Ammon's horn (tissue), 1 donor: ENCODE measurements at places on chromosomes 5 and 9.

DNA sequence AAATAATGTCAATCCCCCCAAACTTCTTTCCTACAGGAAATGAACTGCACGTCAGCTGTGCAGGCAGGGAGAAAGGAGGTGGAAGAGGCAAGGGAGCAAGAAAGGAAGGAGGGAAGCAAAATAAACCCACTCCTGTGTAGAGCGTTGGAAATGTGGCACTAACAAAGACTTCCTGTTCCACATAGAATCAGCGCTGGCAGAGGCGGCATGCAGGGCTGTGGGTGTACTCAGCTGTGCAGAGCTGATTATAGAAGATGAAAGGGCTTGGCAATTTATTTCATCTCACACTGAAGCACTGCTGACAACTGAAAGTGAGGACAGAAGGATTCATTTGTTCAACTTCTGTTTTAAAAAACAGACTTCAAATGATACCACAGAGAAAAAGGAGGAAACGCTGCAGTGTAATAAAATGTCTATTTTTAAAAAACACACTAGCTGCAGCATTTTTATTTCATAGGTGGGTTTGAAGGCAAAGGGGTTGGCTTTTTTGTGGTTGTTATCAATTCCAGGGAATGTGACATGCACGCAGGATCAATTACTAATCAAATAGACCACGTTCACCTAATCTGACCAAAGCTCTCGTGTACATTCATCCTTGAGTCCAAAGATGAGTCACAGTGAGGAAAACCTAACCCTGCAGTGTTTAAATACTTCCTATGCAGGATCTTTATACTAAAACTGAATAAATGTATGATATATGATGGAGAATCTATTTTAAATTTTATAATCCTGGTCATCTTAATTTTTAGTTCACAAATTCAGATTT, 583.5 kb downstream of the ZNF608 start:
- DNase-seq = peak; percentile 94

DNA sequence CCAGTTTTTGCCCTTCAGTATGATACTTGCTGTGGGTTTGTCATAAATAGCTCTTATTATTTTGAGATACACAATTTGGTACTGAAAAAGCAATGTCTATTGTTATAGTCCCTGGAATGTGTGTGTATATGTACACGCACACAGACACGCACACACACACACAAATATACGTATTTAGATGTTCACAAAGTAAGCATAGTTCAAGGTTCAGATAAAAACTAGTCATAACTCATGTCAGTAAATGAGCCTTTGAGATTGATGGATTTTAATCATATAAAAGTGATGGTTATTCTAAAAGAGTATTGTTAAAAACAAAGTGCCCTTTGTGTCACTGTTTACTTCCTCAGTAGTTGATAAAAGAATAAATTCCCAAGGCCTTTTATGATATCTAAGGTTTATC, 147.3 kb downstream of the PARP8 start:
- DNase-seq = no peak

DNA sequence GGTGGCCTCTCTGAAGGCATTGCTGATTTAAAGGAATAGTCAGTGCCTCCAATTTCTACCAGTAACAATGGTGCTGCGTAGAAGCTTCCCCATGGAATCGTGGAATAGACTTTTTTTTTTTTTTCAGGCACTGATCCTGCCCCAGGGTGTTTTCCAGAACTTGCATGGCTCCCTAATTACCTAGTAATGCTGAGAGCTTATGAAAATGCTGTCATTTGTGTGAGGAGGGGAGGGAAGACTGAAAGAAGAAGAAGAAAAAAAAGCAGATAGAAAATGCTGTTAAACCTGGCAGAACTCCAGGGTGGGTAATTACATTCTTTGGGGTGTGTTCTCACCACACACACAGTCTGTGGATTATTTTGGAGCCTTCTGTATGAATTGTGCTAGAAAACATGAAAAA, 4.8 kb upstream of the GRIA1 start:
- no peak for DNase-seq

GRCh38 chr9:11701706-11702105, 991.5 kb upstream of the TYRP1 start:
- peak; percentile 22 for DNase-seq

DNA sequence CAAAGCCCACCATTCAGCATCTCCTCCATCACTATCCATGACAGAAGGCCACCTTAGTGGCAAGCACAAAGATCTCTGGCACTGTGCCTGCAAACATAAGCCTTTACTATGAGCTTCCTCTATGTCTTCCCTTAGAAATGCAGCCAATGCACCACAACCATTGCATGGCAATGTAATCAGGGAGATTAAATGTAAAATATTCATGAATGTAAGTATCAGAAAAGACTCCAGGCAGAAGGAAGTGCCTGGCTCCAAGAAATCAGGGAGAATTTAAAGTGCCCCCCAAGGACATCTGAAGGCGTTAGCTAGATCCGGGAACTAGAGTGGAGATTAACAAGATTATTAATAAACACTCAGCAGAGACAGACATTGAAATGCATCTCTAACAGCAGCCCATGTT, 32.5 kb upstream of the MYORG start:
- no peak for DNase-seq

DNA sequence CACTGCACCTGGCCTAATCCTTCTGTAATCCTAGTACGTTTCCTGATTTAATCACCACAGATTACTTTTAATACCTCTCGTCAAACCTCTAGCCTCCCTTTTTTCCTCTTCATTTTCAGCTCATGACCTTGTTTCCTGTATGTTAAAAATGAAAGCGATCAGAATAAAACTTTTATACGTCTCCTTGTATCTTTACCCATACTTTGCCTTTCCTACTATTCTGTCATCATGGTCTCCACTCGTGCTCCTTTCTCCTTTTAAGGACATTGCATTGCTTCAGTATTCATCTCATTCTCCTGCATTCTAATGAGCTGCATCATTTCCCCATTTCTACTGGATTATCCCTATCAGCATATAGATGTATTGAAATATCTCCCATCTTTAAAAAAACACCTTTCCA, 8.5 kb downstream of the CDC42SE2 start:
- no peak for DNase-seq

GRCh38 chr9:110399983-110400382, 62.3 kb upstream of the TXNDC8 start:
- DNase-seq = no peak

DNA sequence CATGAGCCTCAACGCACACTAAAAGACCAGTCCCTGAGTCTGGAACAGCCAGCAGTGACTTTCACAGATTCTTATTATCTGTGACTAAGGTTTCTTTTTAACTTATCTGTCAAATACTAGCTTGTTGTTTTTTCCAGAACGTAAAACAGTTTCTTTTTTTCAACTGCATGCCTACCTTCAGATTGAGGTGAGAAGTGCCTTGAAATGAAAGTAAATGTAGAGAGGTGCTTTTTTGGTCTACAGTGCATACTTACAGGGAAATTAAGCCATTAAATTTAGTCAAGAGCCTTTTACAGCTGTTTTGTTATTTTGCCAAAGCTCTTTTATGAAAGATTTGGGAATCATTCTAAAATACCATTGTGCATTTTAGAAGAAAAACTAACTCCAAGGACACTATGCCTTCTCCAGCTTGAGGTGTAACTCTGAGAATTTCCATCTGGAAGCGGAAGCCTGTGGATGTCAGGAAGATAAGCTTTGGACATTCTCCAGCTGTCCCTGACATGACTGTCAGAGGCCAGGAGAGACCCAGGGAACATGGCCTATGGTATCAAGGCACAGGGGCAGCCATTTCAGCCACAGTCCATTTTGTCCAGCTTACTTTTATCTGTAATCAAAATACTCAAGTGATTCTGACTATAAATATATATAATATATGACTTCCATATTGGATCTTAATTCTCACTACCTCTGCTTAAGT, 230.3 kb downstream of the GLIS3 start:
- no peak for DNase-seq

DNA sequence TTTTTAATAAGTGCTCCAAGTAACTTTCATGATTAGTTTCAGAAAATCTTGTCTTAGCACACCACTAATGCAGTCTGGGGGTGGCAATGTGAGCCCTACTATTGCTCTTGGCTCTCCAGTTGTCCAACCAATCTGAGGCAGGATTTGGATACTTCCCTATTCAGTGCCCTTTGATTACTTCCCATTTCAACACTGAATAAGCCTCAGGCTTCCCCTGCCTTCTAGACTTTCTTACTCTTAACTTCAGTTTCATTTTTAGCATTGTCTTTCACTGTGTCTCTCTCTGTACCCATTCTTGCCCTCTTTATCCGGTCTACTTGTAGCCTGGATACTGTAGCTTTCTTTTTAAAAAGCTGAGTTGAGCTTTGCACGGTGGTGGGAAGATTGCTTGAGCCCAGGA, 186.1 kb downstream of the C9orf152 start:
- peak; percentile 35 for DNase-seq

DNA sequence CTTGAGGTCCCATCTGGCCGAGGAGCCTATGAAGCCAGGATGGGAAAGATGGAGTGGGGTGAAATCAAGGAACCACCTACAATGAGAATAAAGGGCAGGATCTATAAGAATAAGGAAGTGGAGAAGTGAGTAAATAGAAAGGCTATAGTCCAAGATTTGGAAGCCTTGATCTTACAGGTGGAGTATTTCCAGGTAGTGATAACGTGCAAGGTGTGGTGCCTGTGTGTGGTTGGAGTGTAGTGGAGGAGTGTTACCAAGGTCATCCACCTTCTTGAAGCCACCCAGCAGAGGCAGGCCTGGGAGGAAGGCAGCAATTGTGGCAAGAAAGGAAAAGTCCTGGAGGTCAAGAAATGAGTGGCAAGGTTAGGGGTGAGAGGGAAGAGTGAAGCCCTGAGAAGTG, 72.9 kb downstream of the IQGAP2 start:
- DNase-seq = no peak

GRCh38 chr5:178322736-178323540, 90.3 kb upstream of the PHYKPL start:
- no peak for DNase-seq
